ENCODE measurements at places on chromosomes 13 and 19.

DNA sequence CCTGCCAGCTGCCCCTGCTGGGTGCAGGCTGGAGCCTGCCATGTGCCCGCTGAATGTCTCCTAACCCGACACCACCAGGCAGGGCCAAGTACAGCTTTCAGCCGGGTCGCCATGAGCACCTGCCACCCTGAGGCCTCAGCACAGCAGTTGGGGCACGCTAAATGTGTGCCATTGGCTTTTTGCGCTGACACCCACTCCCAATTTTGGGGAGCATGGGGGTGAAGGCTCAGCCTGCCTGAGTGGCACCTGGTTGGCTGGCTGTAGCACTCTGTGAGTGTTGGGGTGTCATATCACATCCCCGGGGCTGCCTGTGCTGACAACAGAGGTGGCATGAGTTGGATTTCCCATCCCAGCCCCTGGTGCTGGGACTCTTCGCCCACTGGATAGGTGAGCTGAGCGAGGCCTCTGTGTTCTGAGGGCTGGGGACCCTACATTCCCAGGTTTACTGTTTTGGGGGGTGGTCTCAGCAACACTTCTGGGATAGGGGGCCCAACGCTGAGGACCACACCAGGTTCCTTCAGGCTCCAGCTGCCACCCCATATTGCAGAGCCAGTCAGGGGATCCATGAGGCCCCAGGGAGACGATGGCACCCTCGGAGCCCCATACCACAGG, 7.2 kb upstream of the RELB start:
- no peak for DNase-seq

DNA sequence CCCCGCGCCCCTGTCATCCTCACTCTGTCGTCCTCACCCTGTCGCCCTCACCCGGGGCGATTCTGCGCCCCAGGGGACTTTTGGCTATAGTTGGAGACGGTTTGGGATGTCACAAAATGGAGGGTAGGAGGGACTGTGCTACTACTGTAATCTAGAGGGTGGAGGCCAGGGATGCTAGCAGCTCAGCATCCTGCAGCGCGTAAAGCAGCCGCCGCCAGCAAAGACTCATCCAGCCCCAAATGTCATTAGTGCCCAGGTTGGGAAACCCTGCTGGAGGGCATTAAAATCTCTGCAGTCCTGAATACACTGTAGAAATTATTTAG, 362 bp downstream of the ZNF557 start:
- DNase-seq = no peak

GRCh38 chr19:5864725-5865486, 5.4 kb downstream of the FUT5 start:
- DNase-seq = no peak

DNA sequence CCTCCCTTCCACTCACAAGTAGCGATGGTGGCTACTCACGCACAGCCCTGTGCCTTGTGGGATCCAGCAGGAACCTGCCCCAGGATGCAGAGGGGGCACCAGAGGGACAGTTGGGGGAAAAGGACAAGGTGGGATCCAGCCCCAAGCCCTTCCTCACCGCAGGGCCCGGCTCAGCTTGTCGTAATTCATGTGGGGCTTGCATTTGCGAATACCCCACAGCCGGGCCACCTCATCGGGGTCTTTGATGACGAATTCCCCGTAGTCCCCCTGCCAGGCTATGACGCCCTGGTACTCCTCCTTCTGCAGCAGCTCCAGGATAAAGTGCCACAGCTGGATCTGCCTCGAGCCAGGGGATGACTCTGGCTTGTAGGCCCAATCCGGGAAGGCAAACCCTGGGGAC, 18.5 kb downstream of the ERFL start:
- DNase-seq = no peak

GRCh38 chr19:39064405-39064804, 19.8 kb upstream of the ACP7 start:
- no peak for DNase-seq

Data from stimulated activated CD4-positive, alpha-beta T cell treated with anti-CD3 and anti-CD28 coated beads, Interleukin-4, amount 100 ng/mL, for 1 hour (primary cell).